Adrenal gland (tissue), 19 donors: ENCODE measurements at places on chromosomes 6 and 20. TPM values are rescaled to one million over a fixed set of nuclear protein-coding genes. Genes with fewer than 3 reads are reported as not detected.

The CYP24A1 gene
- not detected for total RNA-seq

The GABRR2 gene
- 0.65 TPM for total RNA-seq

The PTK6 gene
- total RNA-seq, result not detected

The MUC22 gene
- not detected for total RNA-seq

The OR2H1 gene
- not detected for total RNA-seq

DNA sequence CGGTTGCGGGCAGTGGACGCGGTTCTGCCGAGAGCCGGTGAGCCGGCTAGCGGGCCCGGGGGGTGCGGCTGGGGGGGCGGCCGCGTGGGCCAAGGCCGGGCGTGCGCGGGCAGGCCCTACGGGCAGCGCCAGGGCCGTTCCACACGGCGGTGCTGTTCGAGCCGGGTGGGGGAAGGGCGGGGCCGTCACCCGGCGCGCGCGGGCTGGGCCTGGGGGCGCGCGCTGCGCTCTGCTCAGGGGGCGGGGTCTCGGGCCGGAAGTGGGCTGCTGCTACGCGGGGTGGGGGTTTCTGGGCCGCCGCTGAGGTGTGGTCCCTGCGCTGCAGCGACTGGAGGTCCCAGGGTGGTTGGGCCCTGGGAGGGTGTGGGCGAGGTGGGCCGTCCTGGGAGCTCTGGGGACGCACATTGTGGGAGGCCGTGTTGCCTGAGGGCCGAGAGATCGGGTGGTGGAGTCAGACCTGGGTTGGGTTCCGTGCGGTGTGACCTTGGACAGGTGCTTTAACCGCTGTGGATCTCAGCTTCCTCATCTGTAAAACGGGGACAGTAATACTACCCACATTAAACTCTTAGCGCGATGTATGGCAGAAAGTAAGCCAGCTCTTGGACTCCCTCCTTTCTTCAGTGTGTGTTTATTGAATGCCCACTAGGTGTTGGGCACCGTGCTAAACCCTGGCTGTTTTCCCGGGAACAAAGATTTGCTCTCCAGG lies 391 bp downstream of the MAPRE1 start:
- DNase-seq, result no peak

- DNase-seq, result no peak
Observed at GRCh38 chr20:53187392-53188068, 215.4 kb downstream of the TSHZ2 start.

DNA sequence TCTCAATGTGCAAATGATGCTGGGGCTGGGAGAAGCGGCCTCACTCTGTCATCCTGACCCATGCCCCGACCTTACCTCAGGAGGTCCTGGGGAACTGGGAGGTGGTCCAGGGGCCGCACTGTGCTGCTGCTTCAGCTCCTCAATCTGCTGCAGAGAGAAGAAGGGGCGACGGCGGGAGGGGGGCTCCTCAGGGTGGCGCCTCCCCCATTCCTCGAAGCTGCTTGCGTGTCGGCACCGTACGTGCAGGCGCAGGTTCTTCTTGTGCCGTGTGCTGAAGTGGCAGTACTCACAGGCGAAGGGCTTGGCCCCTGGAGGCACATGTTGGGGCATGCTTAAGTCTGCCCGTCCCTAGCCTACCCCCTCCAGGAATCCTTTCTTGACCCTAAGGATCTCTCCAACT lies 12.9 kb downstream of the ZNF335 start:
- DNase-seq, result peak; percentile 16

GRCh38 chr6:2185466-2185865 lies 59.9 kb downstream of the GMDS start:
- DNase-seq, result no peak

DNA sequence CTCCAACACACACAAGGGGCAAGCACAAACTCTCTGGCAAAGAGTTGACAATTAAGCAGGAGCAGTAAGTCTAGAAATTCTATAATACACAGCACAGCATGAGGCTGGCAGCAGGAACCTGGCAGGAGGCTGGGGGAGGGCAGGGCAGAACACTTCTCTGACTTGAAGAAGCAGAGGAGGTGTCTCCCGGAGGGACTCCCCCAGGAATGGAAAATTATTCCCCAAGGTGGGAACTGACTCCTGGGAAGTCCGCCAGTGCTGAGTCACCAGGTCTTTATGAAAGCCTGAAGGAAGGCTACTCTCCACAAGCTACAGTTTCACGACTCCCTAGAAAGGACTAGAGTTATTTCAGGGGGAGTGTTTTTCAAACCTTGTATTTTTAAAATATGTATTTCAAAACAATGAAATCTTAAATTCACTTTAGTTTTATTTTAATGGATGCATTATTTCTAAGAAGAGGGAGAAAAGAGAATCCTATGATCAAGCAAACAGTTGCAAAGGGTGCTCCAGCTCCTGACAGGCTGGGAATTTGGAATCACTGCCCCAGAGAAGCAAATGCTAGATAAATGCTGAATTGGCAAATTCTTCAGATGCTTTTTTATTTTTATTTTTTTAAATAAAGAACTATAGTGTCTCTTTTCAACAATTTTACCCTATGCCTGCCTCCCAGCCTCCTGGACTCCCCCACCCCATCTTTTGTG lies 192.8 kb downstream of the LY86 start:
- DNase-seq, result peak; percentile 86

DNA sequence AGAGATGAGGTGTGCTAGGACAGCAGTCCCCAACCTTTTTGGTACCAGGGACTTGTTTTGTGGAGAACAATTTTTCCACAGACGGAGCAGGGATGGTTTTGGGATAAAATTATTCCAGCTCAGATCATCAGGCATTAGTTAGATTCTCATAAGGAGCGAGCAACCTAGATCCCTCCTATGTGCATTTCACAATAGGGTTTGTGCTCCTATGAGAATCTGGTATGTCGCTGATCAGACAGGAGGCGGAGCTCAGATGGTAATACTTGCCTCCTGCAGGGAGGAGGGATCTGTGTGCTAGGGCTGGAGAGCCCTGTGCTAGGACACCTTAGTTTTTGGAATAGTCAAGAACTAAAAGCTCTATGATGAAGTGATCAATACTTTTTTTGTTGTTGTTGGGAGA lies 2.5 kb downstream of the SMIM13 start:
- DNase-seq, result no peak

GRCh38 chr6:88499436-88499835 lies 333.3 kb upstream of the CNR1 start:
- no peak for DNase-seq

GRCh38 chr20:23998392-23998791 lies 9.8 kb upstream of the GGTLC1 start:
- DNase-seq, result no peak

GRCh38 chr20:5160882-5161281 lies 34.1 kb downstream of the CDS2 start:
- DNase-seq, result no peak

DNA sequence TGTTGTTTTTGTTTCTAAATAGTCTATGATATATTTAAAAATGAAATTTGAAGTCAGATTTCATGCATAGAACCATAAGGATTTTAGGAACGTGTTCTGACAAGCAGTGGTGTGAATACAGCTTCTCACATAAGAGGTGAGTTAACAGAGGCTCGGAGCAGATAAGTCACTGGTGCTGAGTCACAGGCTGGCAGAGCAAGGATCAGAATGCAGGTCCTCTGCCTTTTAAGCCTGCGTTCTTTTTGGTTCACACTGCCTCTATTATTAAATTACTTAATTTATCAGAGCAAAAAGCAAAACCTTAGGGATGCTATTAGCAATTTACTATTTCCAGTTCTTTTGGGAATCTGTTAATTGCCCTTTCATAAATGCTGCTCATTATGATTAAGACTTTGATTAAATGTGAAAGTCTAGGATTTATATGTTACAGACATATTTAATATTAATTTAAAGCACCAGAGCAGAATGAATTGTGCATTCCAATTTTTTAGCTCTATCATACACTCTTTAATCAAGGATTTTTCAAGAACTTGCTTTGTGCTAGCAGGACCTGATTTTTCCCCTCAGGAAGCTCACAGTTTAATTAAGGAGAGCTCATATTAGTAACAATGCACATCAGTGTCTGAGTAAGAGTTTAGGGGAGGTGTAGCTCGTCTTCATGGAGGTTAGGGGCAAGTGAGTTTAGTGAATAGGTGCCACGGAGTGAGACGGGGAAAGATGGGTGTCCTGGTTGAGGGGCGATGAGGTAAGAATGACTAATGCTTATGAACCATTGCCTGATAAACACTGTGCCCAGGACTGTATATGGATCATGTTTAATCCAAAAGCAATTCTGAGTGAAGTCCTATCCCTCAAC lies 212.7 kb upstream of the AGPAT4 start:
- peak; percentile 35 for DNase-seq

GRCh38 chr6:107655245-107655644 lies 165.3 kb downstream of the SOBP start:
- DNase-seq, result no peak
